ENCODE measurements at places on chromosomes 6 and 20.

GRCh38 chr20:37552415-37552814 is 24.7 kb upstream of the BLCAP start:
- DNase-seq = no peak

- DNase-seq = no peak
Measured at GRCh38 chr6:127146932-127147331, 28.5 kb downstream of the RSPO3 start.

DNA sequence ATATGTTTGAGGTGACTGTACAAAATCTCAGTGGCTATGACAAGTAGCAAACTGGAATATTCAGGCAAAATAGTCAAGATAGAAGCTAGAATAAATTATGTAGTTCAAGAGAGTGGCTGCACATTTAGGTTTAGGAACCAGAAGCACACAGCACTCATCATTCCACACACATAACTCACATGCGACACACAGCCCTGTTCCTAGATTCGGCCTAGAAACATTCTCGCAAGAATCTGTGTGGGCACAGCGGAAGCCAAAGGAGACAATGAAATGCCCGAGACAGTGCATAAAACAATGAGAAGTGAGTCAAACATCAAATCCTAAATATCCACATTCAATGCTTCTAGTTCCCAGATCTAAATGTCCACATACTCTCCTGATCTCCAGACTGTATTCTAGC is 9.5 kb upstream of the SUPT3H start:
- no peak for DNase-seq

- DNase-seq = no peak
Measured at GRCh38 chr6:5736016-5736738, 270.5 kb downstream of the NRN1 start.

- no peak for DNase-seq
Measured at GRCh38 chr20:23939063-23939462, 49.5 kb downstream of the GGTLC1 start.

GRCh38 chr6:40074306-40075055 is 140.2 kb upstream of the MOCS1 start:
- no peak for DNase-seq

- DNase-seq = no peak
Measured at GRCh38 chr6:15569035-15569995, 93.5 kb downstream of the DTNBP1 start.

DNA sequence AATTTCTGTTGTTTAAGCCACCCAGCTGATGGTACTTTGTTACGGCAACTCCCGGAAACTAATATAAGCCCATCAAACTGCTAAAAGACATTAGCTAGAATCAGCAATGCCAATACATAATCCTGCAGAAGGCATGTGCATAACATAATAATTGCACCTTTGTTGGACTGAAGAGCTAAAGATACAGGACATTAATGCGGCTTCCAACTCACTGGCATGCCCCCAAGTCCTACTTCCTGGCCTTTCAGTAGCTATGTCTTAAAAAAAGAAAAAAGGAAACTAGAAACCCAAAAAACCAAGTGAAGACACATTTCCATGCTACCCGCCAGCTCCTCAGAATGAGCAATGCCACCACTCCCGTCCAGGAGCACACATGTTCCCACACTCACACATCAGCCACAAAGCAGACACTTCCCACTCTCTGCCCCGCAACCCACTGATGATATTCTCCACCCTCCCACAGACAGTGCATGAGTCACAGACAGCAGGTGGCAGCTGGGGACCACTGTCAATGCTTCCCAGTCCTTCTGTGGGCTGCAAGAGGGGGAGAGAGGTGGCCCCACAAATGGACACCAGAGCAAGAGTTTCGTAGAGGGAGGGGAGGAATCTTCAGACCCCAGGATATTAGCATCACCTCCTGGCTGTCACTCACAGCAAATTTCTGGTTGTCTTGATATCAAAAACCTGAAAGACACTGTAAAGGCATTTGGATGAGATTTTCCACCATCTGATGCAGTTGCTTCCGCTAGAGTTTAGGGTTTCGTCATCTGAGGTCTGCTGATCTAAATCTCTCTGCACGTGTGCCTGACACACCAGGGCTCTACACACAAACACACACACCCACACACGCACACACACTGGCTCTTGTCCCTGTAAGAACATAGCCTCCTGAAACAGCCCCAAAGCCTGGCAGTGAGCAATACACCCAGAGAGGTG is 32.8 kb downstream of the GFOD1 start:
- DNase-seq = peak; percentile 66

- no peak for DNase-seq
Measured at GRCh38 chr6:22468256-22468965, 101.0 kb upstream of the HDGFL1 start.

DNA sequence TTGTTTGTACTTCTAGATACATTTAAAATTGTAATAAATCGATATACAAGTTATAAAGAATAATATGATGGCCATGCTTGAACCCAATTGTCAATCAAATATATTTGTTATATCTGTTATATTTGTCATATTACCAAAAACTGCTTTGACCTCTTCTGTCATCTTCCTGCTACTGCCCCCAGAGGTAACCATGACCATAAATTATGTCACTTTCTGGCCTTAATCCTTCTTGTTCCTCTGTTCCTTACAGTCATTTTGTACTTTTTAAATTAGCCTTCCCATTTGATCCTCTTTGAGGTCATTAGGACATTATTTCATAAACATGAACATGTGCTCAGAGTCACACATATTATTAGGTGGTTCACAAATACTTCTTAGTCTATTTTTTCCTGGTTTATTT is 124.7 kb downstream of the HFE start:
- no peak for DNase-seq

GRCh38 chr6:9412951-9413559 is 977.7 kb upstream of the SLC35B3 start:
- no peak for DNase-seq

DNA sequence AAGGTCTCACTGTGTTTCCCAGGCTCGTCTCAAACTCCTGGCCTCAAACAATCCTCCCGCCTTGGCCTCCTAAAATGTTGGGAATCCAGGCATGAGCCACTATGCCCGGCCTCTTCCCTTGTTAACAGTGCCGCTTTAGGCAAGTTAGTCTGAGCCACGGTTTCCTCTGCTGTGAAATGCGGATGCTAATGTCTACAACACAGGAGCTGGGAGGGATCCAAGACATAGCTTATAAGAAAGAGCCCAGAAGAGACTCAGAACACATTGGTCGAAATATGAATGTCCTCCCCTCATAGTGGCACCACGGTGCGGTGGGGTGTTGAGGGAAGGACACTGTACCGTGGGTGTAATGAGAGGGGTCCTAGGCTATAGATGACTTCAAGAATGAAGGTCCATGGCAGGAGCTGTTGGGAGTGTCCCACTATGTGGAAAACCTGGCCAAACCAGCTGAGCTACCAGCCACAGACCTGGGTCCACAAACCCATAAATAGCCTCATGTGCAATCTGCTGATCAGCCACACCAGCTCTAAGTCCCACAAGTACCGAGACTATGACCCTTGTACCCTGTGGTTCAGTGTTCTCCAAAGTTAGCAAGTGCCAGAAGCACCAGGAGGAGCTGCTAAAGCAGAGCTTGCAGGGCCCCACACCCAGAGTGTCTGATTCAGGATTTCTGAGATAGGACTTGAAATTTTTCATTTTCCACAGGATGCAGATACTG is 57.8 kb upstream of the ZFAND3 start:
- DNase-seq = no peak

- no peak for DNase-seq
Measured at GRCh38 chr6:134908906-134909516, 40.9 kb downstream of the ALDH8A1 start.

- DNase-seq = no peak
Measured at GRCh38 chr20:53408691-53409446, 184.8 kb downstream of the ZNF217 start.

DNA sequence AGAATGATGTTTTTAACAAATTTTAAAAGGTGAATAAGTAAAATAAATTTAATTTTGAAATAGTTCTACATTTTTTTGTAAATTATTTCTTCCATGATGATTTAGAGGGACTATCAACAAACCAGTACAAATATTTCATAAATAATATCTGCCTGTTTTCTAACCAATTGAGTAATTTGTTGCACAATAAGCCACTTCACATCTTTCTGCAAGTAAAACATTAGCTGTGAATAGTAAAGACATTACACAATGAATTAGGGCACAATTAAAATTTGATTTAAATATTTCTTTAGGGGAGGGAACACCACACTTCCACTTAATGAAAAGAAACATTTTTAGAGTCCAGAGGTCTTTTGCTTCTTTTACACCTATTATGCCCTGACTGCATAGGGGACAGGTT is 118.4 kb upstream of the PTPRK start:
- DNase-seq = no peak

- no peak for DNase-seq
Measured at GRCh38 chr6:20979076-20979475, 444.8 kb downstream of the CDKAL1 start.

- no peak for DNase-seq
Measured at GRCh38 chr6:34950849-34951248, 61.8 kb downstream of the ANKS1A start.

DNA sequence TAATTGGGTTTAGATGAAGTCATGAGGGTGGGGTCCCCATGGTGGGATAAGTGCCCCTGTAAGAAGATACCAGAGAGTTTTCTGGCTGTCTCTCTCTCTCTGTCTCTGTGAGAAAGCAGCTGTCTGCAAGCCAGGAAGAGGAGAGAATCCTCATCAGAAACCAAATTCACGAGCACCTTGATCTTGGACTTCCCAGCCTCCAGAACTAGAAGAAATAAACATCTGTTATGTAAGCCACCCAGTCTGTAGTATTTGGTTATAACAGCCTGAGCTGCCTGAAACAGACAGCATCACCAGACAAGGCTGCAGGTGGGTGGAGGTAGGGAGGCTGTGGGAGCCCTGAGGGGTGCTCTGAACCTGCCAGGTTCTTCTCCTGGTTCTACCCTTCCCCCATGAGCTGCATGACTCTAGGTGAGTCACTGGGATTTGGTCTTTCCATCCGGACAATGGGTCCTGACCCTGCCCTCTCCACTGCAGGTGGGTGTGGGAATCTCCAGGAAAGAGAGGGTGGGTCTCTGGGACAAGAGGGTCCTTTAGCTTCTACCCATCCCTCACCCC is 34.3 kb upstream of the VEGFA start:
- no peak for DNase-seq
